Effector memory CD8-positive, alpha-beta T cell (primary cell): ENCODE measurements at places on chromosomes 12 and 14.

DNA sequence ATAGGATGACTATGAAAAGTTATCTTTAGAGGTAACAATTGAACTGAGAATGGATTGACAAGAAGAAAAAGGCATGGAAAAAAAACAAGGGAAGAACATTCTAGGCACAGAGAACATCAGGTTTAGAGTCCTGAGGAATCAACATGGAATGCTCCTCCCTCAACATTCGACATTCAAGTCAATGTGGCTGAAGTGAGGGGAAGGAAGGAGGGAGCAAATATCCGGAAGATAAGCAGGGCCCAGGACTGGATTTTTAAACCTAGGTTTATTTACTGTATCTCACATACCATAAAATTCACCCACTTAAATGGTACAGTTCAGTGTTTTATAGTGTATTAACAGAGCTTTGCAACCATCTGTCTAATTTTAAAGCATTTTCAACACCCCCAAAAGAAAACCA lies 9.6 kb upstream of the CCER1 start:
- H3K27ac ChIP-seq, result no peak overlapping the region
- no peak overlapping the region for H3K4me3 ChIP-seq
- no peaks in the 10 kb centered on the region for H3K27me3 ChIP-seq
- H3K36me3 ChIP-seq, result no peaks in the 10 kb centered on the region
- H3K4me1 ChIP-seq, result no peaks in the 10 kb centered on the region

GRCh38 chr14:63941023-63941422 lies 88.2 kb downstream of the SYNE2 start:
- H3K27ac ChIP-seq, result peak overlapping the region; percentile 66
- peak overlapping the region; percentile 51 for H3K4me3 ChIP-seq
- peaks cover 41% of the 10 kb centered on the region for H3K36me3 ChIP-seq
- DNase-seq, result no peak
- no peaks in the 10 kb centered on the region for H3K27me3 ChIP-seq

DNA sequence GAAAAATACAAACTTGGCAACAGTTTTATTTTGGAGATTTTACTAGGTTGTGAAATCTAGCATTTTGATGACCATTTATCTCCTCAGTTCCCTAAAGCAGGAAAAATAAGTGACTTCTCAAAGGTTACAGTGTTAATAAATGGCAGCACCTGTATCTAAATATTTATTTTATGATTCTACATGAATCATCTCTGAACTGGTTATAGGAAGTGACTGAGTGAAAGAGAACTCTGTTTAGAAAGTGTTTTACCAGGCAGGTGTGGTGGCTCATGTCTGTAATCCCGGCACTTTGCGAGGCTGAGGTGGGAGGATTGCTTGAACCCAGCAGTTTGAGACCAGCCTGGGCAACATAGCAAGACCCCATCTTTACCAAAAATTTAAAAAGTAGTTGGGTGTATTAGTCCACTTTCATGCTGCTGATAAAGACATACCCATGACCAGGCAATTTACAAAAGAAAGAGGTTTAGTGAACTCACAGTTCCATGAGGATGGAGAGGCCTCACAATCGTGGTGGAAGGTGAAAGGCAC lies 26.3 kb downstream of the MIPOL1 start:
- H3K27me3 ChIP-seq, result no peaks in the 10 kb centered on the region
- no peak overlapping the region for H3K27ac ChIP-seq
- H3K4me3 ChIP-seq, result no peak overlapping the region
- H3K36me3 ChIP-seq, result no peaks in the 10 kb centered on the region
- no peaks in the 10 kb centered on the region for H3K4me1 ChIP-seq

DNA sequence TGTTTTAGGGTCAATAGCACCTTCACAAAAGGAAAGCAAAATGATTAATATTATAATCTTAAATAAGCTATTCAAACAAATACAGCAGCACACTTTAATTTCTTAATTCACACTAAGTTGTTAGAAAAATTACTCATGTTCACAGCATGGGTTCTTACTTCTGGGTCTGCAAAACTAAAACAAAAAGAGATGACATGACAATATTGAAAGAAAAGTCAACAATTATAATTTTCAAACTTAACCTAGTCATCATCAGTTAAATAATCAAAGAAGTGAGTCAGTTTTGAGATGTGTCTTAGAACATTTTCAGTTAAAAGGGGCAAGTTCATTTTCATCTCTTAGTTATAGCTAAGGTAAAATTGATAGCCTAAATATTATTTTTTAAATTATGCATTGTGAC lies 47.7 kb upstream of the RMST start:
- H3K27me3 ChIP-seq, result no peaks in the 10 kb centered on the region
- no peaks in the 10 kb centered on the region for H3K4me1 ChIP-seq
- H3K36me3 ChIP-seq, result no peaks in the 10 kb centered on the region
- no peak overlapping the region for H3K27ac ChIP-seq

DNA sequence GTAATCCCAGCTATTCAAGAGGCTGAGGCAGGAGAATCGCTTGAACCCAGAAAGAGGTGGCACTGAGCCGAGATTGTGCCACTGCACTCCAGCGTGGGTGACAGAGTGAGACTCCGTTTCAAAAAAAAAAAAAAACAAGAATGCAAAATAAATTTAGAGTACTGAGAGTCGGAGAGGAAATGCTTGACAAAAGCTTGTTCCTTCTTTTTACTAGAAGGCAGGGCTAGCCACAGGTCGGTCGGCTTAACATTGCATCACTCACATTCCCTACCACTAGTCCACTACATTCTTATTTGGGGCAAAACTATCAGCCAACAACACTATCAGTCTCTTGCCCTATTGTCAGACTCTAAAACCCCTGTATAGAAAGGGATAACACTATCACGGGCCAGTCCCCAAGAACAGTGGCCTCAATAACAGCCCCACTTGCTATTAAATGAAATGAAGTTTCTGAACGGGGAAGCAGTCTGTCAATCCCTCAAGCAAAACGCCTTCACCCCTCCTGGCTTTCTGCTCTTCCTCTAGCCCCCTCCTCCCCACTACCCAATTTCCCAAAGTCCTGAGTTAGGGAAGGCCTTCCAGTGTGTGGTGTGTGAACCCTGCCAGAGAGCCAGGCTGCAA lies 1.0 kb downstream of the RNF41 start:
- H3K4me1 ChIP-seq, result peaks cover 43% of the 10 kb centered on the region
- H3K4me3 ChIP-seq, result peak overlapping the region; percentile 99
- no peak for DNase-seq
- H3K27ac ChIP-seq, result peak overlapping the region; percentile 100
- no peaks in the 10 kb centered on the region for H3K27me3 ChIP-seq
- H3K36me3 ChIP-seq, result peaks cover 41% of the 10 kb centered on the region

DNA sequence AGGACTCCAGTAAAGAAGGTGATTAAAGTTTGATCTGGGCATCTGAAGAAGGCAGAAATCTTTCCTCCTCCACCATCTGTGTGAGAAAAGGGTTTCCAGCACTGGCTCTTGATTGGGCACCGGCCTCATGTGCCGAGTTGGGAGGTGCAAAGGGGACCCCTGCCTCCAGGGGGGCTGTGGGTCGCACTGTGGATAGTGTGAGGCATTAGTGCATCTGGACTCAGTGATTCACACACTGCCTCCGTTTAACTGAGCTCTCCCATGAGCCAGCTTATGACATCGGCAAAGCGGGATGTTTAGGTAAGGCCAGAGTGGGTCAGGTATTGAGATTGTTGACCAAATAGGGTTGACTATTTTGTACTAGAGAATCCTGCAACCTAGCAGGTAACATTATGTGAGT lies 8.9 kb downstream of the C1S start:
- no peaks in the 10 kb centered on the region for H3K4me1 ChIP-seq
- no peak overlapping the region for H3K4me3 ChIP-seq
- H3K27me3 ChIP-seq, result peaks cover 69% of the 10 kb centered on the region
- DNase-seq, result no peak
- H3K27ac ChIP-seq, result no peak overlapping the region

- no peak overlapping the region for H3K4me3 ChIP-seq
- H3K4me1 ChIP-seq, result no peaks in the 10 kb centered on the region
- H3K27me3 ChIP-seq, result peaks cover 13% of the 10 kb centered on the region
- DNase-seq, result no peak
- no peak overlapping the region for H3K27ac ChIP-seq
These were observed 31.1 kb upstream of the NUBPL start for GRCh38 chr14:31530136-31530535.

- H3K36me3 ChIP-seq, result no peaks in the 10 kb centered on the region
- no peaks in the 10 kb centered on the region for H3K4me1 ChIP-seq
- DNase-seq, result no peak
- no peak overlapping the region for H3K4me3 ChIP-seq
- no peak overlapping the region for H3K27ac ChIP-seq
- peaks cover 32% of the 10 kb centered on the region for H3K27me3 ChIP-seq
These were observed 121.9 kb downstream of the ESRRB start for GRCh38 chr14:76497550-76498462.

- H3K4me3 ChIP-seq, result no peak overlapping the region
- DNase-seq, result no peak
- H3K36me3 ChIP-seq, result no peaks in the 10 kb centered on the region
- no peaks in the 10 kb centered on the region for H3K27me3 ChIP-seq
- no peaks in the 10 kb centered on the region for H3K4me1 ChIP-seq
- no peak overlapping the region for H3K27ac ChIP-seq
These were observed 582.5 kb upstream of the MGAT4C start for GRCh38 chr12:86838711-86839110.

GRCh38 chr12:1840981-1841425 lies 20.6 kb downstream of the LRTM2 start:
- no peak for DNase-seq
- H3K27ac ChIP-seq, result no peak overlapping the region
- peaks cover 23% of the 10 kb centered on the region for H3K27me3 ChIP-seq
- no peak overlapping the region for H3K4me3 ChIP-seq
- H3K4me1 ChIP-seq, result no peaks in the 10 kb centered on the region

DNA sequence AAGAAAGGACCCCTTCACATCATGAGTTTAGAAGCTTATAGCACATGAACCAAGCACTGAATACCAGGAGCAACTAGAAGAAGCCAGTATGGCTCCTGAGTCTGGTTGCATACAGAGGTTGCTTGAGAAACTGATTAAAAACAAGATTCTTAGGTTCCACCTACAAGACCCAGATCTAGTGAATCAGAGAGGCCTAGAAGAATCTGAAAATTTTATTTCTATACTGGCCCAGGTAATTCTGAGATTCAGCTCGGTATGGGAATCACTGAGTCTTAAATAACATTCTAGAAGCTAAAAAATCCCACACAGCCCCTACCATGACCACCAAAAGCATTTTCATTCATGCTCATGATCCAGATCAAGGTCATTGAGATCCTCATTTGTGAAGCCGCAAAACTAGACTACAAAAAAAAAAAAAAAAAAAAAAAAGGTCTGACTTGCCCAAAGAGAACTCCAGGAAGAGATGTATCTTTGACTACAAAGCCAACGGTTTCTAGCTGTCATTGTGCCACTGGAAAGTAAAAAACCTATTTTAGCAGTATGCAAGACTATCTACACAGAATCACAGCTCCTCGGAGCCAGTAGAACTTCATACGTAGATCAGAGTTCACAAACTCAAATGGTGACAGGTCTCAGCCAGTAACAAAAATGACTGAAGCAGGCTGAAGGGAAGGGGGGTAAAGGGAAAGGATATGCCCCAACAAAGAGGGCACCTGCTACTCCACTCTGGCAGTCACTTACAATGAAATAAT lies 168.4 kb upstream of the EGLN3 start:
- H3K27me3 ChIP-seq, result peaks cover 9% of the 10 kb centered on the region
- H3K4me1 ChIP-seq, result no peaks in the 10 kb centered on the region
- no peak overlapping the region for H3K4me3 ChIP-seq
- no peak for DNase-seq

DNA sequence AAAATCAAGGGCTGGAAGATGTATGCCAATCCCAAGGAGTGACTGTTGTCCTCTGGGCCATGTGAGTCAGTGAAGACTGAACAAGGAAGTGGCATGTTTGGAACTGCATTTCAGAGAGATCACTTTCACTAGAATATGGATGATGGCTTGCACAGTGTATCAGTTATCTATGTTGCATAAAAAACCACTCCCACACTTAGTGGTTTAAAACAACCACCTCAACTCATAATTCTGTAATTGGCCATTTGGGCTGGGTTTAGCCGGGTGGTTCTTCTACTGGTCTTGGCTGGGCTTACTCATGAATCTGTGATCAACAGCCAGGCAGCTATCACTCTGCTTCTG lies 15.4 kb downstream of the BDKRB1 start:
- H3K4me3 ChIP-seq, result no peak overlapping the region
- no peaks in the 10 kb centered on the region for H3K4me1 ChIP-seq
- no peak overlapping the region for H3K27ac ChIP-seq

GRCh38 chr14:100268591-100269207 lies 29.8 kb downstream of the YY1 start:
- peak overlapping the region; percentile 32 for H3K27ac ChIP-seq
- no peaks in the 10 kb centered on the region for H3K27me3 ChIP-seq
- H3K4me1 ChIP-seq, result peaks cover 50% of the 10 kb centered on the region
- DNase-seq, result no peak
- H3K4me3 ChIP-seq, result no peak overlapping the region

- no peak overlapping the region for H3K4me3 ChIP-seq
- no peaks in the 10 kb centered on the region for H3K36me3 ChIP-seq
- no peaks in the 10 kb centered on the region for H3K4me1 ChIP-seq
- no peak overlapping the region for H3K27ac ChIP-seq
- no peak for DNase-seq
These were observed 369.3 kb downstream of the NUAK1 start for GRCh38 chr12:105769486-105769885.

DNA sequence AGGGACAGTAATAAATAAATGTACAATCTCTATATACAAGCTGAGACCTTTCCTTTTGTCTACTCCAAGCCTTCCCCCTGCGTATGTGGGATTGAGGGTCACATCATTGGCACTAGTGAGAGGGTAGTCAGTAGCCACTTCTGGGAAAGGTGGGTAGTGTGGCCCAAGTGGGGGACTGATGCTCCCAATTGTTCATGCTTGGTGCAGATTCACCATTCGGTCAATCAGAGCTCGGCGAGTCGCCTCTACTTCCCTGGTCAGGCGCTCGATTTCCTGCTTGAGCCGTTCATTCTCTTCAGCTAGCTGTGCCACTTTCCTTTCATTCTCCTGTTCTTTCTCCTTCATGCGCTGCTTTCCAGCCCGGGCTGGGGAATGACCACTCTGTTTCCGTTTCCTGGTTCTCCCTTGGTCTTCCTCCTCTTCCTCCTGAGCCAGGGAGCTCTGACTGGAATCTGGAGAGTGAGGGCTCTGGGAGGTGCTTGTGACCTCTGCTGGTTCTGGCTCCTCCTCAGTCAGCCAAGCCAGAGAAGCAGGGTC lies 3.6 kb downstream of the DDIT3 start:
- no peaks in the 10 kb centered on the region for H3K27me3 ChIP-seq
- DNase-seq, result no peak
- H3K36me3 ChIP-seq, result peaks cover 99% of the 10 kb centered on the region
- peak overlapping the region; percentile 37 for H3K4me3 ChIP-seq
- H3K4me1 ChIP-seq, result peaks cover 31% of the 10 kb centered on the region
